Activated CD8-positive, alpha-beta T cell treated with anti-CD3 and anti-CD28 coated beads, Interleukin-2, amount 10 ng/mL, durations not matched to agents 7 days and 5 days (primary cell): ENCODE measurements at places on chromosomes 1 and 21. TPM values are rescaled to one million over a fixed set of nuclear protein-coding genes. Genes with fewer than 3 reads are reported as not detected.

GRCh38 chr1:192696082-192696481 is 60.1 kb downstream of the RGS13 start:
- H3K4me1 ChIP-seq, result no peaks in the 10 kb centered on the region
- H3K4me3 ChIP-seq, result no peak overlapping the region

DNA sequence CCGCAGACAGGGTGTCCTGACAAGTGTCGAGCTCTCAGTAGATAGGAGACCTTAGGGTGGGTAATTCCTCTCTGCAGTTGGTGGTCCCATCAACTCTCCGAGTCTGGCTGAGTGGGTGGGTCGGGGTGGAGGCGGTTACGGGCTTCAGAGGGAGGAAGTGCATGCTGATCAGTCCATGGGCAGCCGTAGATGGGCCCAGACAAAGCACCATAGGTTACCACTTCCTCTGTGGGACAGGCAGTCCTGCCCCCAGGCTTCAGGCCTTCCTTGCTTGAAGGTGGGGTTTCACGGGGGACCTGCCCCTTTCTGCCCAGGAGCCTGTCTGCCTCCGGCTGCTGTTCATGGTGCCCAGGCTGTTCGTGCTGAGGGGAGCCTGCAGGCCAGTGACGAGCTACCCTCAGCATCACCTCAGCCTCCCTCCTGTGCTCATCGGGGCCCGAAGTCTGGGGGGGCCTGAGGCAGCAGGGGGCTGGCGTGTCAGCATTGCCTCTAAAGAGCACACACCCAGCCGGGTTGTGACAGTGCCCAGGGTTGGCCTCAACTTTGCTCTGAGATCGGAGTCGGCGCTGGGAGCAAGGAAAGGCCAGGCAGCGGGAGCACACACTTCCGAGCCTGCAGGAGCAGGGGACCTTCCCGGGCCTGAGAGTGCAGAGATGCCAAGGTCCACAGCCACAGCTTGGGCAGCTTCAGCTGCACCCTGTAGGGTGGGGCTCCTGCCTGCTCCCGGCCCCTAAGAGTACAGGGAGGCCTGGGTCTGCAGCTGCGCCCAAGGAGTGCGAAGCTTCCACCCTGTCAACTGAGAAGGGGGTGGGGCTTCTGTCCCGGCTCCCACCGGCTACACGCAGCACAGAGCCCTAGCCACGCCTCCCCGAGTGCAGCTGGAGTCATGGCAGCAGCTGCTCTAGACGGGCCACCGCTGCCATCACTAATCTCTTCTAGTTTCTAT is 225.4 kb upstream of the NRIP1 start:
- H3K36me3 ChIP-seq, result no peaks in the 10 kb centered on the region
- H3K4me1 ChIP-seq, result no peaks in the 10 kb centered on the region
- H3K4me3 ChIP-seq, result no peak overlapping the region
- no peak overlapping the region for H3K27ac ChIP-seq

The LYPD8 gene
- not detected for total RNA-seq

The RAB7B gene
- total RNA-seq, result not detected

- H3K36me3 ChIP-seq, result peaks cover 50% of the 10 kb centered on the region
- H3K27ac ChIP-seq, result peak overlapping the region; percentile 95
- peaks cover 62% of the 10 kb centered on the region for H3K4me1 ChIP-seq
- H3K4me3 ChIP-seq, result peak overlapping the region; percentile 94
- H3K27me3 ChIP-seq, result no peaks in the 10 kb centered on the region
- DNase-seq, result no peak
Observed at GRCh38 chr1:247210062-247210375, 38.2 kb upstream of the ZNF124 start.

GRCh38 chr1:155080312-155081228 is 1.9 kb downstream of the EFNA3 start:
- peaks cover 3% of the 10 kb centered on the region for H3K36me3 ChIP-seq
- peaks cover 68% of the 10 kb centered on the region for H3K4me1 ChIP-seq
- H3K4me3 ChIP-seq, result peak overlapping the region; percentile 6
- H3K27me3 ChIP-seq, result peaks cover 43% of the 10 kb centered on the region
- no peak for DNase-seq

DNA sequence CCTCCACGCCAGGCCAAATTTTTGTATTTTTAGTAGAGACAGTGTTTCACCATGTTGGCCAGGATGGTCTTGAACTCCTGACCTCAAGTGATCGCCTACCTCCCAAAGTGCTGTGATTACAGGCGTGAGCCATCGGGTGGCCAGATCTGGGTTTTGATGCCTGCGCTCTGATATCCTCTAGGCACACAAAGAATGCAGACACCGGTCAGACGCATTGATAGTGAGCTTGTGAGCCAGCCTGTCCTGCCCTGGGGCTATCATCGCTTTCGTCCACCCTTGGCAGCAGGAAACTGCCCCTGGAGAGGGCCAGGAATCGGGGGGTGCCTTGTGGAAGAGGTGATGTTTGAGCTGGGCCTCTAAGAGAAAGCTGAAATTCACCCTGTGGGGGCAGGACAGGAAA is 4.0 kb downstream of the FBLIM1 start:
- no peak for DNase-seq
- no peaks in the 10 kb centered on the region for H3K36me3 ChIP-seq
- peaks cover 3% of the 10 kb centered on the region for H3K4me1 ChIP-seq
- no peak overlapping the region for H3K4me3 ChIP-seq
- H3K27ac ChIP-seq, result no peak overlapping the region

- no peak overlapping the region for H3K27ac ChIP-seq
- H3K4me1 ChIP-seq, result peaks cover 44% of the 10 kb centered on the region
- peaks cover 5% of the 10 kb centered on the region for H3K27me3 ChIP-seq
Observed at GRCh38 chr1:44713321-44713781, 17.6 kb downstream of the RNU5D-1 start.

DNA sequence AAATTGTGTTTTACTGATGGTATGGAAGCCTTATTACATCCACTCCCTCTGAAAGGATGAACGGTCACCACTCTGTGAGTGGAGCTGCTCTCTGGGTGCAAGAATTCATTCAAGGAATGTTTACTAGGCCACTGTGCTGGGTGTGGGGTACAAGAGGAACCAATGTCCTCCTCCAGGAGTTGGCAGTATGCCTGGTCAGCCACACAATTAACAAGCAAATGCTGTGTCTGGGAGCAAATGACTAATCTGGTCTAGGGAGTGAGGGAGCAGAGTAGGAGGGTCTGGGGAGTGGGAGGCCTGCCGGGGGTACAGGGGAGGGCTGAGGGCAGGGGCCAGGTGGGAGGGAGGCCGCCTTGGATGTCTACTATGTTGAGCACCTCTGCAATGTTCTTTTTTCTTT is 27.2 kb upstream of the TDRD10 start:
- no peak overlapping the region for H3K4me3 ChIP-seq
- H3K4me1 ChIP-seq, result peaks cover 6% of the 10 kb centered on the region
- DNase-seq, result no peak
- H3K27me3 ChIP-seq, result peaks cover 11% of the 10 kb centered on the region

The KCNK2 gene
- total RNA-seq, result not detected

The CCDC181 gene
- not detected for total RNA-seq

The OR2W3 gene
- total RNA-seq, result not detected

DNA sequence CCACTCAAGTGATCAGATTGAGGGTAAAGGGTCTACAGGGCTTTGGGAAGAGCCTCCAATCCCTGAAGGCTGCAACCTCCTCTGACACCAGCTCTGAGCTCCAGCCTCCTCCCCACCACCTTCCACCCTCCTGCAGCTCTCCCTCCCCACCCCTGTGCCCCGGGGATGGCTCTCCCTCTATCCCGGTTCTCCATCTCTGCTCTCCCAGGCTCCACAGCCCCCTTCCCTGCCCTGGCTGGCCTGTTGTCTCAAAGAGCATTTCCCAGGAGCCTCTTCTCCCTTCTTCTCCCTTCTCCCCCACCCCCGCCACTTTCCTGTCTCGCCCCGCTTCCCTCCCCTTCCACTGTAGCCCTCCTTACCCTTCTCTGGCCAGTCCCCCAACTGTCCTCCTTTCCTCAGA is 1.1 kb downstream of the PLEKHA6 start:
- no peak overlapping the region for H3K4me3 ChIP-seq
- no peak for DNase-seq
- no peaks in the 10 kb centered on the region for H3K36me3 ChIP-seq

GRCh38 chr1:51878308-51878615 is 265 bp downstream of the NRDC start:
- DNase-seq, result no peak
- H3K4me1 ChIP-seq, result peaks cover 35% of the 10 kb centered on the region
- no peak overlapping the region for H3K4me3 ChIP-seq
- peaks cover 23% of the 10 kb centered on the region for H3K36me3 ChIP-seq
- no peak overlapping the region for H3K27ac ChIP-seq

The TRNAU1AP gene
- total RNA-seq, result 73.2 TPM

- no peak for DNase-seq
- H3K27ac ChIP-seq, result no peak overlapping the region
- peaks cover 2% of the 10 kb centered on the region for H3K27me3 ChIP-seq
Observed at GRCh38 chr1:41842993-41843755, 75.5 kb downstream of the HIVEP3 start.

DNA sequence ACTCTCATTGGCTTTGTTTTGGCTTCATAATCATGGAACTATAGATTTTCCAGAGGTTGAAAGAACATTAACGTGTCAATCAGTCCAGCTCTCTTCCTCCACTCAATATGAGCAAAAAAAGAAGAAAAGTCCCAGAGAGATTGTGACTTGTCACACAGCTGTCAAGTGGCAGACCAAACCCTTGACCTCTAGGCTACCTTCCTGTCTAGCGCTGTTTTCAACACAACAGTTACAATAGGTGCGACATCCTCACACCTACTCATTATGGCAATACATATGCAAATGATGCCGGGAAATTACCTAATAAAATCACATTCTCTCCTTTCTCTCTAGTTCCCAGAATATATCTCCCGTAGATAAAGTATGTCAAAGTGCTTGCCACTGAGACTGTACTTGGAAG is 1.1 kb downstream of the WARS2 start:
- H3K27ac ChIP-seq, result no peak overlapping the region
- H3K27me3 ChIP-seq, result no peaks in the 10 kb centered on the region
- H3K4me3 ChIP-seq, result no peak overlapping the region
- DNase-seq, result no peak
- H3K36me3 ChIP-seq, result peaks cover 11% of the 10 kb centered on the region

DNA sequence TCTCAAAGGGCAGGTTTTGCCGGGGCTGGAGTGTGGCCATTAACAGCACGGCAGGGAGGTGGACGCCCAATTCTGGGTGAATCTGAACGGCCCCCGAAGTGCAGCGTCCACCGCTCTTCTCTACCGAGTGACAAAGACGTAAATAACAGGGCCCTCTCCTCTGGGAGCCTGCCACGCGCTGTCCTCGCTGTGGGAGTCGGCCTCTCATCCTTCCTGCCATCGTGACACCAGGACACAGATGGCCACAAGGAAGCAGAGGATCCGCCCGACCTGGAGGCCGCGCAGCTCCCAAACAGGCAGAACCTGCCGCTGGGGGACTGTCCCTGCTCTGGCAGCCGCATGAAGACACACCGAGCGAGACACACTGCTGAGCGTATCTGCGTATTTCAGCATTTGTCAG is 12.1 kb upstream of the CDK11B start:
- peaks cover 40% of the 10 kb centered on the region for H3K36me3 ChIP-seq
- no peak overlapping the region for H3K4me3 ChIP-seq
- peaks cover 8% of the 10 kb centered on the region for H3K4me1 ChIP-seq
- H3K27me3 ChIP-seq, result no peaks in the 10 kb centered on the region

DNA sequence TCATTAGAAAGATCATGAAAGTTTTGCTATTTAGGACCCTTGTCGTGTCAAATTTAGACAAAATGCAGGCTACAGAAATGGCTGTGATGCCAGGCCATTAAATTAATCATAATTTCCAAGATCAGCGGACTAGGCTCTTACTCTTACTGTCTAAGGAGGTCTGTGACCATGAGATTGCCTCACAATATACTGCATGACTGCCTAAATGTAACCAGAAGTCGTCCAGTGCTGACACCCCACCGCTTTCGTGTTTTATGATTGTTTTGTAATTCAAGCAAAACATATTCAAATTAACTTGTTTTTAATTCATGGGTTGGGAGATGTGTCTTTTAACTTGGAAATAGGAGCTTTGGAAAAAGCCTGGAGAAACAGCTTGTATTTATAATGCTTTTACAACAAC is 947.5 kb downstream of the BRINP3 start:
- H3K4me3 ChIP-seq, result no peak overlapping the region
- DNase-seq, result no peak
- no peaks in the 10 kb centered on the region for H3K4me1 ChIP-seq
- no peaks in the 10 kb centered on the region for H3K27me3 ChIP-seq
- H3K36me3 ChIP-seq, result no peaks in the 10 kb centered on the region

DNA sequence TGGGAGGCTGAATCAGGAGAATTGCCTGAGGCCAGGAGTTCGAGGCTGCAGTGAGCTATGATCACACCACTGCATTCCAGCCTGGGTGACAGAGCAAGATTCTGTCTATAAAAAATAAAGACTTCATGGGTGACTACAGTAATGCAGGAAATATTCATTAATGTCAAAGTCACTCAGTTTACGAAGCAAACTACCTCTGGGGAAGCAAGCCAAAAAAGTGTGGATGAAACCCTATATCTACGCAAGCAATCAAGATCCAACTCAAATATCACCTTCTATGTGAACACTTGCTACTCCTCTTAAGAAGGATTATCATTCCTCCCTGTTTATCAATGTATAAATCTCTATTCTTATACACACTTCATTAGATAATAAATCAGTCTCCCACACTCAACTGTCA is 434.8 kb downstream of the SETD4 start:
- no peaks in the 10 kb centered on the region for H3K36me3 ChIP-seq
- H3K27me3 ChIP-seq, result peaks cover 4% of the 10 kb centered on the region
- no peaks in the 10 kb centered on the region for H3K4me1 ChIP-seq
- H3K4me3 ChIP-seq, result no peak overlapping the region

DNA sequence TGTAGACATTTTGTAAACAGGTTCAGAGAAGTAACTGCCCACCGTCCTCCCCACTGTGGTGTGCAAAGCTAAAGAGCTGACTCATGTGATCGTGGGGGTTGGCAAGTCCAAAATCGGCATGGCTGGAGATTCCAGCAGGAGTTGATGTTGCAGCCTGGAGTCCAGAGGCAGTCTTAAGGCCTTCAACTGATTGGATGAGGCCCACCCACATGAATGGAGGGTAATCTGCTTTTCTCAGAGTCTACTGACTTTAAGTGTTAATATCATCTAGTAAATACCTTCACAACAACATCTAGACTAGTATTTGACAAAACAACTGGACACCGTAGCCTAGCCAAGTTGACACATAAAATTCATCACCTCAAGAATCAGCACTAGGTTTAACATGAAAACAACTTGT is 281.6 kb downstream of the KIF26B start:
- H3K4me3 ChIP-seq, result no peak overlapping the region
- peaks cover under 1% of the 10 kb centered on the region for H3K4me1 ChIP-seq
- DNase-seq, result no peak
- H3K27ac ChIP-seq, result no peak overlapping the region
- H3K27me3 ChIP-seq, result peaks cover 4% of the 10 kb centered on the region

GRCh38 chr1:155695072-155695471 is 6.2 kb downstream of the DAP3 start:
- H3K27me3 ChIP-seq, result no peaks in the 10 kb centered on the region
- DNase-seq, result no peak

GRCh38 chr1:187987236-187987776 is 1158.6 kb downstream of the PLA2G4A start:
- no peak for DNase-seq
- no peaks in the 10 kb centered on the region for H3K27me3 ChIP-seq
- no peaks in the 10 kb centered on the region for H3K4me1 ChIP-seq
- H3K36me3 ChIP-seq, result no peaks in the 10 kb centered on the region

GRCh38 chr1:12150456-12151200 is 16.2 kb upstream of the TNFRSF1B start:
- H3K4me1 ChIP-seq, result peaks cover 92% of the 10 kb centered on the region
- H3K27me3 ChIP-seq, result no peaks in the 10 kb centered on the region
- H3K27ac ChIP-seq, result peak overlapping the region; percentile 95
- peak overlapping the region; percentile 73 for H3K4me3 ChIP-seq
- H3K36me3 ChIP-seq, result peaks cover 28% of the 10 kb centered on the region
- DNase-seq, result peak; percentile 66
